ENCODE measurements at places on chromosomes 1 and 21. TPM values are rescaled to one million over a fixed set of nuclear protein-coding genes. Genes with fewer than 3 reads are reported as not detected.

The PTGS2 gene
- 17.6 TPM for total RNA-seq

The CD48 gene
- total RNA-seq, result not detected

The CD5L gene
- not detected for total RNA-seq

The MYBPH gene
- not detected for total RNA-seq

The SEMA4A gene
- total RNA-seq, result 4.7 TPM

The GBP6 gene
- not detected for total RNA-seq

GRCh38 chr1:158095737-158096335, 84.9 kb upstream of the CD1D start:
- DNase-seq, result peak; percentile 56

DNA sequence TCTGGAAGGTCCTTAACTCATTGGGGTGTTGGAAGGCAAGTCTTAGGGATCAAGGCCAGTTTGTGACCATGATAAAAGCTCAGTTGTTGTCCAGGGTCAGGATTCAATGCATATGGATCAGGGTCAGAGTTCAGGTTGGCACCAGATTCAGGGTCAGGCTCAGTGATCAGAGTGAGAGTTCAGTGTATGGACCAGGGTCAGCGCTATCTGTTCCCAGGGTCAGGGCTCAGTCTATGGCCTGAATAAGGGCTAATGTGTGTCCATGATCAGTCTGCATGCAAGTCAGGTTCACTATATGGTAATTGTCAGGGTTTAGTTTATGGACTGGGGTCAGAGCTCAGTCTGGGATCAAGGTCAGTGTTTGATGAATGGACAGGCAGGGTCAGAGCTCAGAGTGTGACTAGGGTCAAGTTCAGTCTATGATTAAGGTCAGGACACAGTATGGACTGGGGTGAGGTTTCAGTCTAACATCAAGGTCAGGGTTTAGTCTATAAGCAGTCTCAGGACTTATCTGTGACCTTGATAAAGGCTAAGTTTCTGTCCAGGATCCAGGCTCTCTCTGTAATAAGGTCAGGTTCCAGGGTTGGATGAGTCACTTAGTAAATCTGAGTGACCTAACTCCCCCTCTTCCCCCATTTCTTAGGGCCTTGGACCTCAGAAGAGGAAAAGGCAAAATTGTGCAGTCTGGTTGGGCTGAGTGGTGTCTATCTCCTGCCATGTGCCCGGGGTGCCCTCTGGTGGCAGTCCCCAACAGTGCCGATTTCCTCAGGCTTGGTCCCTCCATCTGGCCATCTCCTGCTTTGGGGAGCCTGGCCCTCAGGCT, 23.8 kb downstream of the KNCN start:
- DNase-seq, result peak; percentile 84

GRCh38 chr1:245160741-245161400, 6.1 kb downstream of the KIF26B start:
- no peak for DNase-seq

GRCh38 chr1:230385158-230385450, 41.0 kb downstream of the PGBD5 start:
- DNase-seq, result no peak

DNA sequence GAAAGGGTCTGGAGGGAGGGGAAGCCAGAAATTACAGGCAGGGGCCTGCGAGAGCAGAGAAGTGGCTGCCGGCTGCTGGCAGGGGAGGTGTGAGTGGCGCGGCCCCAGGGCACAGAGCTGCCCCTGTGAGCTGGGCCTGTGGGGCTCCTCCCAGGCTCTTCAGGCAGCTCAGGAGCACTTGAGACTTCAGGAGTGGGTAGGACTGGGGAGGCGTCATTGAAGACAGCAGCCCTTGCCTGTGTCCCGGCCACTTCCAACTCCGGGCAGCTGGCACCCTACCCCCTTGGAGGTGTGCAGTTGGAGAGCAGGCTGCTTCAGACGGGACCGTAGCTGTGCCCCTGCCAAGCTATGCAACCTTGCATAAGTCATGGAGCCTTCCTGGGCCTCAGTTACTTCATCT, 87.5 kb upstream of the ACTL8 start:
- no peak for DNase-seq

DNA sequence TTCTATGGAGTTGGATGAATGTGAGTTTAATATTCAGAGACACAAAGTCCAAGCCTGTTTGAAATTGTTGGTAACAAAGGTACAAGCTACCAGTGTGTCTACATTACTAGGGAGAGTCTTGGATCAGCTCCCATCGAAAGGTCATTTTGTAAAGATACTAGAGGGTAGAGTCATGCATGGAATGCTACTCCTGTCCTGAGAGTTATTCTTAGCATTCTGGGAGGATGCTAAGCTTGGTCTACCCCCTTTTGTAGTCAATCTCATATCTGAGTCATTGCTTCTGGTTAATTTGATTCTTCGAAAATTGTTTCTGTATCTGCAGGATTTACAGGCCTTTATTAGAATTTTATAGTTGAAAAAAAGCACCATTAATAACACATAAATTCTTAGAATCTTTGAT, 240.2 kb downstream of the ST6GALNAC3 start:
- DNase-seq, result no peak

DNA sequence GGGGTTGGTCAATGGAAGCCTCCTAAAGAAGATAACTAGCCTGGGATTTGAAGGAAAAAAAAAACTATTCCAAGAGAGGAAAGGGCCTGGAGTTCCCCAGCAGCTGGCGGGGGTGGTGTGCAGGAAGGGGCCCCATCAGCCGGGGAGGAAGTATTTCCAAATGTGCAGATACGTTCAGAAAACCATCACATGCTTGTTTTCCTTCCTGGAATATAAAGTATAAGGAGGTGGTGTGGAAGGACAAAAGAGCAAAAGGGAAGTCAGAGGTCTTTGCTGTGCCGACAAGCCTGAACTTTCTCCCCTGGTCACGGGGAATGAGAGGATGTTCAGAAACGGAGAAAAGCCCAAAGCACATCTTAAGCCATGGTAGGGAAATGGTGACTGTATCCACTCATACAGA, 72.0 kb upstream of the BACE2 start:
- DNase-seq, result no peak

DNA sequence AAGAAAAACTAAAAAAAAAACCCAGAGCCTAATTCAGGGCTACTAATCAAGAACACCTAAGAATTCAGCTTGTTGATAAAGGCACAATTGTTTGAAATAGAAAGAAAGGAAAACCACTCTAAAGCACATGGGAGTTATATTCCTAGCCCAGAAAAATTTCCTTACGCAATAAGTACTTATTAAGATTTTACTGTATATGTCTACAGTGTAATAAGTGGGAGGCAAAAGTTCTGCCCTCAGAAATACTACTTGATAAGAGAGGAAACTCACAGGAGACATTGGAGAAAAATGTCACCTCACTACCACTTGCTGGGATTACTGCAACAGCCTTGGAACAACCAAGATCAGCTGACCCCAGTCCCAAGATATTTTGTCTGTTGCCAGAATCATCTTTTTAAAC, 66.1 kb downstream of the IARS2 start:
- no peak for DNase-seq

DNA sequence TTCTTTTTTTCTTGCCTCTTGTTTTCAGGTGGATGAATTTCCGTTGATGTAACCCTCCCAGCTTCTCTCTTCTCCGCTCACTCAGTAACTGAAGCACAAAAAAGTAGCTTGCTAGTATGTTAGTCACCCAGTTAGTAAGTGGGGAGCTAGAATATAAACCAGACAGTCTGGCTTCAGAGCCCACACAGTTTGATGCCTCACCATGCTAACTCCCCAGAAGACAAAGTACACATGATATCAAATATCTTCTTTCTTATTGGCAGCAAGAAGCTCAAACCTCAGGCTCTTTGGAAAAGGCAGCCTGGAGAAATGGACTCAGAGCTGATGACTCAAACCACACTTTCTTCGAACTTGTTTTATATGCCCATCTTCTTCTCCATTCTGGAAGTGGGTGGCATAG, 187.5 kb upstream of the PLXNA2 start:
- peak; percentile 71 for DNase-seq
